ENCODE measurements at places on chromosomes 3 and 15. TPM values are rescaled to one million over a fixed set of nuclear protein-coding genes. Genes with fewer than 3 reads are reported as not detected.

- H3K27me3 ChIP-seq, result no peaks in the 10 kb centered on the region
- H3K4me3 ChIP-seq, result no peak overlapping the region
- no peak for DNase-seq
- no peak overlapping the region for H3K27ac ChIP-seq
- no peaks in the 10 kb centered on the region for H3K36me3 ChIP-seq
- H3K4me1 ChIP-seq, result peaks cover 48% of the 10 kb centered on the region
Measured at GRCh38 chr3:32432711-32433530, 41.3 kb downstream of the CMTM7 start.

GRCh38 chr15:82849556-82850512, 40.4 kb downstream of the WHAMM start:
- peak; percentile 84 for DNase-seq
- peak overlapping the region; percentile 22 for H3K4me3 ChIP-seq
- H3K36me3 ChIP-seq, result no peaks in the 10 kb centered on the region
- H3K4me1 ChIP-seq, result peaks cover 3% of the 10 kb centered on the region

GRCh38 chr3:13703071-13703470, 154.1 kb downstream of the FBLN2 start:
- no peak overlapping the region for H3K4me3 ChIP-seq
- no peak overlapping the region for H3K27ac ChIP-seq
- no peak for DNase-seq
- no peaks in the 10 kb centered on the region for H3K4me1 ChIP-seq
- peaks cover 16% of the 10 kb centered on the region for H3K27me3 ChIP-seq
- H3K36me3 ChIP-seq, result no peaks in the 10 kb centered on the region

DNA sequence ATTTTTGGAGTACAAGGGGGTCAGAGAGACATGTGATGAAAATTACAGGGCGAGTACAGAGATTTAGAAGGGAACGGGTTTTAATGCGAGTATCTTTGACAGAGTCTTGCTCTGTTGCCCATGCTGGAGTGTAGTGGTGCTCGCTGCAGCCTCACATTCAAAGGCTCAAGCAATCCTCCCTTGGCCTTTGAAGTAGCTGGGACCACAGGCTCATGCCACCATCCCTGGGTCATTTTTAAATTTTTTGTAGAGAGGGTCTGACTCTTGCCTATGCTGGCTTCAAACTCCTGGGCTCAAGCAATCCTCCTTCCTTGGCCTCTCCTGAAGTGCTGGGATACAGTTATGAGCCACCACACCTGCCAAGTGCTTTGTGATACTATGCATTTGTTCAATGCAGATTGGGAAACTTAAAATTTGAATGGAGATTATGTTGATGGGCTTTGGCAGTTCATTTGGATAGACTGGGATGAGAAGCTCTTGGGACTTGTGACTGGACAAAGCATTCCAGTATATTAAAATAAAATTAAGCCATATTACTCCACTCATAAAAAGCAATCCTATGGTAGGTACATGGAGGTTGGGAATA, 4.0 kb upstream of the LMLN start:
- H3K27me3 ChIP-seq, result no peaks in the 10 kb centered on the region
- H3K4me3 ChIP-seq, result no peak overlapping the region
- H3K27ac ChIP-seq, result no peak overlapping the region
- H3K36me3 ChIP-seq, result peaks cover 44% of the 10 kb centered on the region

- no peaks in the 10 kb centered on the region for H3K4me1 ChIP-seq
- H3K27ac ChIP-seq, result no peak overlapping the region
- no peaks in the 10 kb centered on the region for H3K36me3 ChIP-seq
- no peak for DNase-seq
- 0 out of 2 replicates have a peak, but pooled peaks cover 6% of the 10 kb centered on the region for H3K27me3 ChIP-seq
Measured at GRCh38 chr3:94303897-94304296, 241.0 kb downstream of the NSUN3 start.

The MAGEF1 gene
- total RNA-seq, result 44.1 TPM

The CAPN3 gene
- total RNA-seq, result 1.8 TPM

All from HCT116 (cell line).